ENCODE measurements at places on chromosomes 11 and 22.

DNA sequence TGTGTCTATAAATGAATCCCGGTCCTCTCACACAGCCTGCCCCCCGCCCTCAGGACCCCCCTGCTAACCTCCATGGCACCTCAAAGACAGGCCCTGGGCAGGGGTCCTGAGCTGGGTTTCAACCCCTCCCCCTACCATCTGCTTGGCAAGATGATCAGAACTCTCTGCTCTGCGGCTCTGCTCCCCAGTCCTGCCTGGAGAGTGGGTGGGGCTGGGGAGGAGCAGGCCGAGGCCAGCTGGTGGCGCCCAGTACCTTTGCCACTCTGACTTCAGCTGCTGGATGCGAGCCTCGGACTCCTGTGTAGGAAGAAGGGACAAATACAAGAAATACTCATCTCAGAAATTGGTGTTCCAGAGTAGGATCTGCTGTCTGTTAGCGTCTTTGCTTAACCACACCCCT is 15.0 kb downstream of the SUN2 start:
- DNase-seq = no peak

DNA sequence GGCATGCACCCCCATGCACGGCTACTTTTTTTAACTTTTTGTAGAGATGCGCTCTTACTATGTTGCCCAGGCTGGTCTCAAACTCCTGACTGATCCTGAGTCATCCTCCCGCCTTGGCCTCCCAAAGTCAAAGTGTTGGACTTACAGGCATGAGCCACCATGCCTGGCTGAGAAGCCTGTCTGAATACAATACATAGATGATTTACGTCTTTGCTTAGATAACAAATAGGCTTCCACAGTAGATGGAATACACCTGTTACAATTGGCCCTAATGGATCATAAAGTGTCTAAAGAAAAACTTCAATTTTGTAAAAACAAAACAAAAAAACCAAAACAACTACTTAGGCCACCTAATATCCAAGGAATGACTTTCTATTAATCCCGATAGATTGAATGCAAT is 13.0 kb upstream of the CLTCL1 start:
- no peak for DNase-seq

DNA sequence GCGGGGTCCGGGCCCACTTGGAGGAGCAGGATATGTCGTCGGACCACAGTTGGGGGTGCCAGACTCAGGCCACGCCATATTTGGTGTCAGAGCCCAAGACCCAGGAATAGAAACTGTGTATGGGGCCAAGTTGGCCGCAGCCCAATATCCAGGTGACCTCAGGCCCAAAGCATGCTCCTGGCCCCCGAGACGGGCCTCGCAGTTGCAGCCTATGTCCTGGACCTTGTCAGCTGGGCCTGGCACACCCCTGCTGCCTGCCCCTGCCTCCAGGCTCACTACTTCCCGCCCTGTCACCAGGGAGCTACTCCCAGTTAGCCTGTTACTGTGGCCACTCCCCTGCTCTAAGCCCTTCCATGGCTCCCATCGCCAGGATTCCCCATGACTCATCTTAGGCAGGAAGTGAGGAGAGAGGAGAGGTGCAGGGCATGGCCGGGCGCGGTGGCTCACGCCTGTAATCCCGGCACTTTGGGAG is 23.1 kb downstream of the A4GALT start:
- DNase-seq = no peak

DNA sequence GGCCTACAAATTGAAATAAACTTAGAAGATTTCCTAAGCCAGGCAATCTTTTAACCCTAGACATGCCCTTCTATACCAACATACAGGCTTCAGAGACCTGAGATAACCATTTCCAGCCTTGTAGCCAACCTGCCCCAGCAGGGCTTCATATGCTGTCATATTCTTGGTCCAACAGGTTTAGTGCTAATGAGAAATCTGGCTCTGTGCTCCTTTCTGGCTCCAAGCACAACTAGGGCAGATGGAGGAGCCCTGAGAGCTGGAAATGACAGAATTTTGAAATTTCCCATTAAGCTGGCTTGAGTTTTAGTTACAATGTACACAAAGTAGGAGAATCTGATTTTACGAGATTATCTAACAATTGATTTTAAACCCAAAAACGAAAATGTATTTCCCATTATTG is 323.0 kb upstream of the CCDC90B start:
- no peak for DNase-seq

DNA sequence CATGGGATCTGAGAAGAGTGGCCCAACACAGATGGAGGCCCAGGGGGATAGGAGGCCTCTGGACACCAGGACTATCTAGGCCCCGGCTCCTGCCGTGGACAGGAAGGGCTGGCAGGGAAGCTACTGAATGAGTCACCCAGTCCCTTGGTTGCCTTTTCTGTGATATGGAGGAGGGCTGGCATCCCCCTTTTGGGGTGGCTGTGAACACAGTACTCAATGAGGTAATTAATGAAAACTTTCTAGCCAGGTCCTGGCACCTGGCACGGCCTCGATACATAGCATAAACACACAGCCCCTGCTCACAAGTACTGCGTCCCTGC is 163.2 kb downstream of the CHST1 start:
- DNase-seq = no peak

- no peak for DNase-seq
Measured at GRCh38 chr11:123431619-123432018, 1.6 kb downstream of the GRAMD1B start.

- DNase-seq = no peak
Measured at GRCh38 chr11:82634091-82634490, 99.6 kb downstream of the FAM181B start.

- DNase-seq = no peak
Measured at GRCh38 chr11:100866453-100866852, 179.4 kb downstream of the ARHGAP42 start.

GRCh38 chr11:121214861-121215260 is 77.7 kb upstream of the SC5D start:
- no peak for DNase-seq

DNA sequence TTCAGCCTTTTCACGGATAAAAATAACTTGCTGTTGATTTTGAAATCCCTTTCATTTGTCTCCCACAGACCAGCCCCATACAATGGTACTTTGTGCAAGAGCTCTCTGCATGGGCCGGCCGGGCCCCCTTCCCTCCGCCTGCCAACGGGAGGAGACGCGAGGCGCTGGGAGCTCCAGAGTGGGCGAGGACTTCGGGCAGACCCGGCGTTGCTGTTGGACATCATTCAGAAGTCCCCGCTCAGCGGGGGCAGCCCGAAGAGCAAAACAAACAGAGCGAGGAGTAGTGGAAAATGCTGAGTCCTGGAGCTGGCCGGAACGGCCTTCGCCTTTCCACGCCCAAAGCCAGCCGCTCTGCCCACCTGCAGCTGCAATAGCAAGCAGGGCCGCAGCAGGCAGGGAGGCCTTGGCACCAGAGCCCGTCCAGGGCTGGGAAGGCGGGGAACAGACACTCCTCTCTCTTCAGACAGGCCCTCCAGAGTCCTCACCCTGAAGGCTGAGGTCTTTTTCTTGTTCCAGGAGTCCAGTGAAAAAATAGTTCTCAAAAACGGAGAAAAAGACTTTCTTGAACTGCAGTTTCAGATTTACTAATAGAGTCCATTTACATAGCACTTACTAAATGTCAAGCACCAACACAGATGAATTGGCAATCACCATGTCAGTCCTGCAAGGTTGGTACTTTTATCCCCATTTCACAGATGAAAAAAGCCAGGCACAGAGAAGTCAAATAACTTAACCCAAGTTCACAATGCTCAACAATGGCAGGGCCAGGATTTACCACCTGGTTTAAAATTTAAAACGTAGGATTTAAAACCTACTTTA is 135.5 kb downstream of the ETS1 start:
- no peak for DNase-seq

GRCh38 chr11:65857853-65858680 is at the start of gene CFL1:
Gene CFL1, minus strand, starts transcription at chr11:65858180. Its CDS starts 81 bp downstream, at chr11:65858099.
- DNase-seq = peak; percentile 100

- DNase-seq = no peak
Measured at GRCh38 chr11:47924184-47924691, 56.1 kb upstream of the PTPRJ start.

GRCh38 chr11:93852242-93852641 is 1.8 kb upstream of the VSTM5 start:
- DNase-seq = no peak

DNA sequence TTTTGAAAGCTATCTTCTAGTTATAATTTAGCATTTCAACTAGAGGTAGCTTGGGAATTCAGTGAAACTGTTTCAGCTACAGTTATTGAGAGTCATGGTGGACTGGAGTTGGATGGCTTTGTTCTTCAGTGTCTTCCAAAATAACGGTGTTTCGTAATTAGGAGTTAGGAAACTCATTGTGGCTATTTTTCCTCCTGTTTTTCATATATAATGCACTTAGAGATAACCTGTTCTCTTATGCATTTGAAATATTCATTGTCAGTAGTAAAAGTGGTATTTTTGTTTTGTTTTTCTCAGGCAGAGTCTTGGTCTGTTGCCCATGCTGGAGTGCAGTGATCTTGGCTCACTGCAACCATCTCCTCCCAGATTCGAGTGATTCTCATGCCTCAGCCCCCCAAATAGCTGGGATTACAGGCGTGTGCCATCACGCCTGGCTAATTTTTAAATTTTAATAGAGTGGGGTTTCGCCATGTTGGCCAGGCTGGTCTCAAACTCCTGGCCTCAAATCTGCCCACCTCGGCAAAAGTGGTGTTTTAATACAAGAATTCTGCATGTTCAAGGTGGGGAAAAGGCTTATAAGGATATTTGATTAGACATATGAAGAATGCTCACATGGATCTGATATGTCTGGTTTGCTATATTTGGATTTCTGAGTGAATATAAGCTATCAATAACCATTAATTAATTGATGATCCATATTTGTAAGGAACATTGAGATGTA is 12.7 kb downstream of the PDHX start:
- DNase-seq = no peak

GRCh38 chr11:115257678-115258077 is 246.5 kb downstream of the CADM1 start:
- DNase-seq = no peak

DNA sequence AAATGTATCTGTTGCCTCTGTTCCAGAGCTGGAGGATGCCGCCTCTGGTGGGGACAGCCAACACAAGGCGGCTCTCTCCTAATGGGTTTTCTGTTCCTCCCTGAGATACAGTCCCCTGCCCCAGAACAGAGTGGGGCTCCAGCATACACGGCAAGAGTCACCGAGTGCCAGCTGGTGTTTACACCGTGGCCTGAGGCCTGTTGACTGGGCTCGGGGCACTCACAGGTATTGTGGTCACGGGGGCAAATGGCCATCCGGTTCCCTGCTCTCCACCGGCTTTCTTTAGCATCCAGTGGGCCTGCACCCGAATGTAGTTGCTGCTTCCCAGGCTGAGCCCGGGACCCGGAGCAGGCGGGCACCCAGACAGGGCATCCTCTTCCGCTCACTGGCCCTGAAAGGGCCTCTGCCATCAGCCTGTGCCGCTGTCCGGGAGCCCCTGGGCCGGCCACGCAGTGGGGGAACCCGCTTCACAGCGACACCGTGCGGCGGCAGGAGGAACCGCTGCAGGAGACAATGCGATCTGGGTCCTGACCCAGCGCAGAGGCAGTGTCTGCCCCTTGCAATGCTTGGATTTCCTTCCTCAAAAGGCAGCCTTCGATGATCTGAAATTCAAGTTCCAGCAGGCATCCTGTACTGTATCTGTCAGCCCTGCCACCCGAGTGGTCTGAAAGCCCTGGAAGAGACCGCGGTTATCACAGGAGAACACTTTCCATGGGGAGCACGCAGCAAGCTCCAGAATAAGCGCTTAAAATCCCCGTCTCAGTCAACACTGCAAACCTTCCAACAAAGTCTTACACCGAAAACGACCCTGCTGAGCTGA is 859 bp upstream of the KRTAP5-5 start:
- no peak for DNase-seq

DNA sequence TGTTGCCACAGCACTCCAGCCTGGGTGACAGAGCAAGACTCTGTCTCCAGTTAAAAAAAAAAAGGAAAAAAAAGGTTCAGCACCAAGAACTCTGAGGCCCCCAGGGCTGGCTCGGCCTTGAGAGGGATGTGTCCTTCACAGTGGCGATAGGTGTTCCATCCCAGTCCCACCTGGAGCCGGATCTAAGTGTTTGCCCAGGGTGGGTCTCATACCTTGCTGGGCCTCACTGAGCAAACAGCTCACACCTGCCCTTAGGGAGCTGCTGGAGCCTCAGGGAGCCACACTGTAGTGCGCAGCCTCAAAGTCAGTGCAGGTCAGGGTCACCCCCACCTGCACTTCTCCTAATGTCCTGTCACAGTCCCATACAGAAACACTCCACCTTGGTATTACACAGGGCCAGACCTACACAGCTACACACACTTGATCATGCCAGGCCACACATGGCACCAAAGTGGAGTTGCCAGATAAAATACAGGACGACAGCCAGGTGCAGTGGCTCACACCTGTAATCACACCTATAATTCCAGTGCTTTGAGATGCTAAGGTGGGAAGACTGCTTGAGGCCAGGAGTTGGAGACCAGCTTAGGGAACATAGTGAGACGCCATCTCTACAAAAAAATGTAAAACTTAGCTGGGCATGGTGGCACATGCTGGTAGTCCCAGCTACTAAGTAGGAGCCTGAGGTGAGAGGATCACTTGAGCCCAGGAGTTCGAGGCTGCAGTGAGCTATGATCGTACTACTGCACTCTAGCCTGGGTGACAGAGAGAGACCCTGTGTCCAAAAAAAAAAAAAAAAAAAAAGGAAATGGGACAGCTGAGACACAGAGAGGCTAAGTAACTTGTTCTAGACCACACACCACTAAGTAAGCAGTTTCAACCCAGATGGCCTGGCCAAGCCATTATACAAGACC is 7.3 kb downstream of the STARD10 start:
- DNase-seq = no peak

DNA sequence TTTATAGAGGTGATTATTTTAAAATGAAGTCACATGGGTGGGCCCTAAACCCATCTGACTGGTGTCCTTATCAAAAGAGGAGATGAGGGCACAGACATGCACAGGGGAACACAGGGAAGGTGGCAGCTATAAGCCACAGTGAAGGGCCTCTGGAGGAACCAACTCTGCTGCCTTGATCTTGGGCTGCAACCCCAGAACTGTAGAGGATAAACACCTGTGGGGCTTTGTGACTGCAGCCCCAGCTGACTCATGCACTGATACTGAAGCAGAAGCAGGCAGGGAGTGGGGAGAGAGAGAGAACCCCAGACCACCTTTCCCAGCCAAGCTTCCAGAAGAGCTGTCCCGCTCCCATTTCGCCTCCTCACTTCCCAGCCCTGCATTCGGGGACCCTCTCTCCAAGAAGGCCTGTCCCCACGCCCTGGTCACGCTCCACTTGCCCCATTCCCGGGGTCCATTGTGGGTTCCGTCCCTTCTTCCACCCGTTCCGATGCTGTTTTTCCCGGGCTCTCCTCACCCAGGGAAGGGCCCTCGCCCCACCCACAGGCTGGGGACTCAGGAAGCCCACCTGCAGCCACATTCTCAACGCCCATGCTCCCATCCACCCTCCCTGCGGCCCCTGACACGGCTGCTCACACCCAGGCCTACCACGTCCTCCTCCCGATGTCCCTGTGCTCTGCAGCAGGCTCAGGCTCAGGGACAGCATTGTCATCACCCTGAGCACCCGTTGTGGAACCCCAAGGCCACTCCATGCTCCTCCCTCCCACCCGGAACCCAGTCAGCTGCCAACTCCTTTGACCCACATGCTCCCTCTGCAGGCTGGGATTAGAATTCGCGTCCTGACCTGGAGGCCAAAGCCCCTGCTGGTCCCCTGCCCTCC is 90.8 kb upstream of the SHANK2 start:
- DNase-seq = no peak

GRCh38 chr11:86212019-86212611 is 32.4 kb upstream of the EED start:
- DNase-seq = no peak

Data from mesenteric fat pad (tissue), 1 donor.